ENCODE measurements at places on chromosomes 1 and 21.

- DNase-seq = peak; percentile 65
Measured at GRCh38 chr1:115189814-115190539, 100.7 kb upstream of the TSPAN2 start.

- DNase-seq = no peak
Measured at GRCh38 chr1:236494586-236495466, 29.0 kb upstream of the LGALS8 start.

DNA sequence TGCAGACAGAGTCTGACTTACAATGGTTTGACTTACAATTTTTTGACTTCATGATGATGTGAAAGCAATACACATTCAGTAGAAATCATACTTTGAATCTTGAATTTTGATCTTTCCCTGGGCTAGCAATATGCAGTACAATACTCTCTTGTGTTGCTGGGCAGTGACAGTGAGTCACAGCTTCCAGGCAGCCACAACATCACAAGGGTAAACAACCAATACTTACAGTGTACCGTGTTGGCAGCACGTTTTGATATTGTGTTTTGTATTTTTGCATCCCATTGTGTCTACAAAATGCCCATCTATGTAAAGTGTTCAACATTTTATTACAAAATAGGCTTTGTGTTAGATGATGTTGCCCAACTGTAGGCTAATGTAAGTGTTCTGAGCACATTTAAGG is 150.9 kb downstream of the NTMT2 start:
- no peak for DNase-seq

DNA sequence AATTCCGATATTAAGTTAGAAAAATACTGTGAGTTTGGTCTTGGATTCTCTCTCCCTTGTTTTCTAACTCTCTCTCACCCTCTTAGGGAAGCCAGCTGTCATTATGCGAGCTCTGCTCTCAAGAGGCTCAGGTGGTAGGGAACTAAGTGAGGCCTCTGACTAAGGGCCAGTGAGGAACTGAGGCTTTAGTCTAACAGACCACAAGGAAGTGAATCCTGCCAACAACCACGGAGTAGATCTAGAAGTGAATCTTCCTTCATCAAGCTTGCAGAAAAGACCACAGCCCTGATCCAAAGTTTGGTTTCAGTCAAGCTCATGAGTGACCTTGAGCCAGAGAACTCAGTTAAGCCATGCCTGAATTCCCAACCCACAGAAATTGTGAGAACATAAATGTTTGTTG is 180.1 kb upstream of the PRMT6 start:
- no peak for DNase-seq

DNA sequence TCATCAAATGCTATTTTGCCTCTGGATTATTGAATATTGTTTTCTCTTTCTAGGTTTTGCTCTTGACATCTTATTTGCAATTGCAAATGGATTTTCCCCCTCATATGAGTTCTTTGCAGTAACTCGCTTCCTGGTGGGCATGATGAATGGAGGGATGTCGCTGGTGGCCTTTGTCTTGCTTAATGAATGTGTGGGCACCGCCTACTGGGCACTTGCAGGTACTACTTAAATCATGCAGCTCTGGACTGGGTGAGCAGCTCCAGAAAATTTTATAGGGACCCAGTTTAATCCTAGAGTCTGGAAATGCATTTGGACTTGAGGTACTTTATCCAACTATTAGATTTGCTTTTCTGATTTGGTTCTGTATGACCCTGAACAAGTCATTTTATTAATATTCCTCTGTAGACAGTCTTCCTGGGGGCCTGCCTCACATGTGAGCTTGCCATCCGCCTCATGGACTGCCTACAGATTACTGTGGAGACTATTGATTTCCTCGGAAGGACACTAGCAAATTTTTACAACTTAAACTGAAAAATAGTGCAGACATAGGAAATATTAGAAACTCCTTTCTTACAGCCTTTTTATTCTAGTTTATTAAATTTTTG is 44.5 kb downstream of the SLC22A15 start:
- DNase-seq = no peak

DNA sequence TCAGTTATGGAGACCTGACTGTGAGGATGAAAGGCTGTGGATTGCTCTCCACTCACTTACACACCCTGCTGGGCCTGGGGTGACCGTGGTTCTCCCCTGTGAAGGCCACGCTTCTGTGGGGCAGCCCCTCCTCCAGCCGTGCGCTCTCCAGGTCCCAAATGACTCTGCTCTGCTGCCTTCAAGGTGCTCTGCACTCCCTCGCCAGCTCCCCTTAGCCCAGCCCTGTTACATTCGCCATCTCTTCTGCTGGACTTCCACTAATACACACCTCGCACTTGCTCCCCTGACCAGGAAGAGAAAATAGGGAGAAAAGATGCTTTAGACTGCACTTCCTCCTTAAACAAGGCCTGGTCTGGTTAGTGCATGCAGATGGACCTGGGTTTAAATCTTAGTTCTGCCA is 24.6 kb downstream of the OPTC start:
- DNase-seq = no peak

GRCh38 chr1:41241354-41241748 is 755 bp downstream of the SCMH1 start:
- peak; percentile 40 for DNase-seq

DNA sequence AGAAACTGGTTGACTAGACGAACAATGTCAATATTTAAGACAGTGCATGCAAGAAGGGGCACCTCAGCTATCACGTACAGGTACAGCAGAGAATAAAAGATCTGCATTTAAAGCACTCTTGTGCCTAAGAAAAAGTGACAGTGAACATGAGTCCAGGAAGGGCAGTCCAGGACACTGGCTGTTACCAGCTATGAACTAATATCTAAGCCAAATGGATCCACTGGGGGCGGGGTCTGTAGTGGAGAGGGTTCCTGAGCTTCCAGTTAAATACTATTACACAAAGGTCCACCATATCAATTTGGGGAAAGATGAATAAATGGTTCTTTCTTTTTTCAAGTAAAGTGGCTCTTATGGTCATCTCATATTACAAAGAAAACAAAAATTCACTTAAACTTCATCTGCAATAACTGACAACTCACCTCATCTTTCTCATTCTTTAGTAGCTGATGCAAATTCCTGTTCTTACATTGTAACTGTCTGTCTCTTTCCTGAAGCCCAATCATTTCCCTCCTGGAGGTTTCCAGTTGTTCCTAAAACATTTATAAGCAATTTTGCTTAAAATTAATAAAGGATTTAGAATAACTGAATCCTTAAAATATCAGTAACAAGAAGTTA is 24.5 kb downstream of the SSX2IP start:
- no peak for DNase-seq

GRCh38 chr1:118918230-118918939 is 69.8 kb downstream of the TBX15 start:
- DNase-seq = no peak

DNA sequence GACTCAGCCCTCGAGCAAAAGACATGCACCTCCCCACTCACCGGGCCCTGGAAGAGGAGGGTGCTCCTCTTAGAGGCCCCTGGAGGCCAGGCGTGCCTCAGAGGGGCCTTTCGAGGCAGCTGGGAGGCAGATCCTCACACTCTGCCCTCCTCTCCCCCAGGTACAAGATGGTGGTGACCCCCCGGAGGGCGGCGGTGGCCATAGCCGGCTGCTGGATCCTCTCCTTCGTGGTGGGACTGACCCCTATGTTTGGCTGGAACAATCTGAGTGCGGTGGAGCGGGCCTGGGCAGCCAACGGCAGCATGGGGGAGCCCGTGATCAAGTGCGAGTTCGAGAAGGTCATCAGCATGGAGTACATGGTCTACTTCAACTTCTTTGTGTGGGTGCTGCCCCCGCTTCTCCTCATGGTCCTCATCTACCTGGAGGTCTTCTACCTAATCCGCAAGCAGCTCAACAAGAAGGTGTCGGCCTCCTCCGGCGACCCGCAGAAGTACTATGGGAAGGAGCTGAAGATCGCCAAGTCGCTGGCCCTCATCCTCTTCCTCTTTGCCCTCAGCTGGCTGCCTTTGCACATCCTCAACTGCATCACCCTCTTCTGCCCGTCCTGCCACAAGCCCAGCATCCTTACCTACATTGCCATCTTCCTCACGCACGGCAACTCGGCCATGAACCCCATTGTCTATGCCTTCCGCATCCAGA is 10.4 kb downstream of the MYBPH start:
- no peak for DNase-seq

- DNase-seq = no peak
Measured at GRCh38 chr1:25343872-25344271, 5.7 kb downstream of the TMEM50A start.

- DNase-seq = peak; percentile 82
Measured at GRCh38 chr21:20997636-20998455, at the start of gene NCAM2. NCAM2 (plus strand) TSS chr21:20998409.

- no peak for DNase-seq
Measured at GRCh38 chr1:2233468-2233867, 5.3 kb downstream of the SKI start.

DNA sequence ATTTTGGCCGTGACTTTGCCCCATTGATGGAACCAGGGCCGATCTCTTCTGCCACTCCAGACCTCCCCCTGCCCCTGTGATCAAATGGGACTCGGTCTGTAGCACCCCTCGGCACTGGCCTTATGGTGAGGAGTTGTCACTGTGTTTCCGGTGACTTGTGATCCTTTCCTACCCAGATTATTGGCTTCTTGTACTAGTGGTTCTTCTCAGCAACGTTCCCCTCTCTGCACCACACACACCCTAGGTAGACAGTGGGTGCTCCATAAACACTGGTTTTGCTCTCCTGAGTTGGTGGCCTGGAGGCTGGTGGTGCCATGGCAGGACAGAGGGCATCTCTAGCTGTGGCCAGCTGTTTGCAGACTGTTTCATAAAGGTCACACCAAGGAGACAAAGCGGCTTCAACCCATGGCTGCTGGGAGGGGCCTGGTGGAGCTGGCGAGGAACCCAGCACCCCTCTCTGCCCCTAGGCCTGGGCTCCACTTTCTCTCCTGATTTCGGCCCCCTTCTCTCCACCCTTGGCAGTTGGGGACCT is 50.7 kb downstream of the DHRS3 start:
- no peak for DNase-seq

DNA sequence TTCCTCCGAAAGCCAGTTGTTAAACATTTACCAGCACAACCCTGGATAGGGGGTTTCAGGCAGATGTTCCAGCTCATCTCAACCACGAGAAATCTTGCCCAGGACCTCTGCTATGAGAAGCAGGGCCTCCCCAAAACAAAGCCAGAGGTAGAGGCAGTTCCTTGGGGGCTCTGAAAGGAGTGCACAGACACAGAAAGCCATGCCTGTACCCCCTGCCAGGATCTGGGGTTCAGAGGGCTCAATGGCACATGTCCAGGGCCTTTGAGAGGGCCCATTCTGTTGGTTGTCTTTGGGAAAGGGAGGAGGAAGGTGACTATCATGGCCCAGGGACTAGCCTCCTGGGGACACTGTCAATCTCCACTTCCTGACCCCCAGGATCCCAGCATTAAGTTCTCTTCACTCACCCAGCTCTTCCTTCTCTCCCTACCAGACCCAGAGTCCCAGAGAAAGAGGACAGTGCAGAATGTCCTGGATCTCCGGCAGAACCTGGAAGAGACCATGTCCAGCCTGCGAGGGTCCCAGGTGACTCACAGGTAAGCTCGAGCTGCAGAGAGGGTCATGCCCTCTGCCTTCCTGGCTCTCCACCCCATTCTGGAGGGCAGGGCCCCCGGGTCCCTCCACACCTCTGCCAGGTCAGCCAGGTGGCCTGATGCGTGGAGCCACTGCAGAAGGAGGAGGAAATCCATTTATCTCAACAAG is 116.4 kb upstream of the IPO9 start:
- no peak for DNase-seq

- no peak for DNase-seq
Measured at GRCh38 chr1:198656500-198656932, 17.7 kb downstream of the PTPRC start.

- no peak for DNase-seq
Measured at GRCh38 chr1:153792631-153793041, 17.4 kb downstream of the SLC27A3 start.

DNA sequence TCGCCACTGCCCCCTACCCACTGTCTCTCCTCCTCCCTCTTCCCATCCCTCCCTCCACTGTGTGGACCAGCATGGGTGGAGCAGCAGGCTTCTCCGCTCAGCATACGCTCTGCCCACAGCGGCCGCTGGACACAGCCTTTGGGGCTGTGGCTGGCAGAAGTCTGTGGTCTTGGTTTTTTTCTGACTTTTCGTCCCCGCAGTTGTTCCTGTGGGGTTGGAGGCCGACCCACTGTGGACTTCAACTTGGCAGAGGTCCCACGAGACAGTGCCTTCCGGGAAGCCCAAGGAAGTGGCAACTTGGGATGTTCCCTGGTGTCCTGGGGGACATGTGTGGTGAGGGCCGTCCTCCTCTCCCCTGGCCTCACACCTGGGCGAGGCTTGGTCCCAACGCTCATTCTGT is 162.5 kb upstream of the C1orf174 start:
- DNase-seq = no peak

DNA sequence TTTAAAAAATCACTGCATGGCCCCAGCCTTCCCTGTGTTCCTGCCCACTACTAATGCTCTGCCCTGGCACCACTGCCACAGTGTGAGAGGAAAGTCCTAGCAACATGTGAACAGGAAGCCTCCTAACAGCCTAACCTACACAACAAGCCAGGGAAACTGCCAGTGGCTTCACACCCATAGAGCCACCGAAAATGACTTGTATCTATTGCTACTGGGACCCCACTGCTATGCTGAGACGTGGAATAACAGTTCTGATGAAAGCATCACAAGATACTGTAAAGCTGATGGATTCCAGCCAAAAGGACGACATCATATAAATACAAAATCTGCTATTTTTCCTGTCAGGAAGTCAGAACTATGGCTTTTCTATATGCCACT is 74.9 kb downstream of the JAK1 start:
- DNase-seq = peak; percentile 14

GRCh38 chr21:18267496-18267895 is 22.9 kb downstream of the CHODL start:
- no peak for DNase-seq

DNA sequence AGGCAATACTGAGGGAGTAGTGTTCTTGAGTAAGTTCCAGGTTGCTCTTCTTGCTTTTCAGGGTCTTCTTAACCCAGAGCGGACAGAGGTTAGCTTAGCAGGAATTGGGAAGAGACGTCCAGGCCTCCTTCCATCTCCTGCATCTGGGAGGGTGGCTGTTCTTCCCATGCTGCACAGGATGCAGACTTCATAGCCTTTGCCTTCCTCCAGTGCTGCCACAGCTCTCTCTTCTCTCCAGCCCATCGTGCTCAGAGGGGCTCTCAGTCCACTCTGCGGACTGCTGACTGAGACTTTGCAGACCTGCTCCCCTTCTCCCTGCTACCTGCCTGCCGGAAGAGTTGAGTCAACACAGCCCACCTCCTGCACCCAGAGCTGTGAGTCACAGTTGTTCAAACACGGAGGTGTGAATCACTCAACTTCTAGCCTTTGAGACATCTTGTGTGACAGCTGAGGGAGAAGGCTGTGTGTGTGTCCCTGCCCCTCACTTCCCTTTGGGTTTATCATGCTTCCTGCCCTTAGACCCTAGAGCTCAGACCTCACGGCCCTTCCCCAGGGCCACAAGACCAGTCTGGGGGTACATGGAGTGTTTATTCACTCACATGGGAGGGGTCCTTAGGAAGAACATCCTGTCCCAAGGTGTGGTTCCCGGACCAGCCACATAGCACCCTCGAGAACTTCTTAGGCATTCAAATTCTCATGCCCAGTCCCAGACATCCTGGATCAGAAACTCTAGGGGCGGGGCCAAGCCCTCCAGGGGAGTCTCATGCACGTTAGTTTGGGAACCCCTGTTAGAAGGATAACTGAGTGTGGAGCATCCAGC is 158.3 kb upstream of the CACNA1E start:
- no peak for DNase-seq

Measured in hindlimb muscle (tissue), 1 donor.